ENCODE measurements at places on chromosomes 4 and X. TPM values are rescaled to one million over a fixed set of nuclear protein-coding genes. Genes with fewer than 3 reads are reported as not detected.

DNA sequence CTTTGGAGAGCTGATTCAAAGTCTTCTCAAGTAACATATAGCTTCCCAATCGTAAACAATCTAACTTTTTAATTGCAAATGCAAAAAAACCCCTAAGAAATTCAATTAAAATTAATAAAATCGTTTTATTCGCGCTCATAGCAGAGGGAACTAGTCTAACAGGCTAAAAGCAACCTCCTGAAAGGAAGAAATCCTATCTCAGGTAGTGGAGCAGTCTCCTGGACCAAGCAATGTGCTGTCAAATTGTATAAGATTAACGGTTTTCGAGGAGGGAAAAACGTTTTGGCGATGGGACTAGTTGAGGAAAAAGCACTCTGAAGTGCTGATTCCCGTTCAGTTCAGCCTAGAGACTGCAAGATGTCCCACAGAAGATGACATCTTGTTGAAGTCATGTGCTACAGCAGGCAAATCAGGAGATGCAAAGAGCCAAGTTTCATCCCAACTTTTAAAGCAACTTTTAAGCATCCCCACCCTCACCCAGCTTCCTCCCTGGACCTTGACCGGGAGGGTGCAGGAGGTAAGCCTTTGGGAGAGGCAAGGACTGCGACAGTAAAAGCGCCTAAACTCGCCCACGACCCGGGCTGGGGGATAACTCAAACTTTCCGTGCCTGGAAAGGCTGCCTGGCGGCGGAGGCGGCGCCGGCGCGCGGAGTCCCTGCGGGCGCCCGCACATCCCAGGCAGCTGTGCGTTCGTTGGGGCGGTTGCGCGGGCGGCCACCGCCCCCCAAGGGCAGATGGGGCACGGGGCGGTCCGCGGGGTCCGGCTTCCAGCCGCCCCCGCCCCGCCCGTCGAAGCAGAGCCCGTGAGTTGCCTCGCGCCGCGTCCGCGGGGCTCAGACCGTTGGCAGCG lies 784 bp downstream of the MAP7D3 start:
- H3K4me1 ChIP-seq: no peaks in the 10 kb centered on the region
- no peaks in the 10 kb centered on the region for H3K27me3 ChIP-seq
- DNase-seq: no peak

FAM133A gene
- total RNA-seq: not detected

SPIN4 gene
- total RNA-seq: 6.6 TPM

TMEM255A gene
- total RNA-seq: 0.09 TPM

DNA sequence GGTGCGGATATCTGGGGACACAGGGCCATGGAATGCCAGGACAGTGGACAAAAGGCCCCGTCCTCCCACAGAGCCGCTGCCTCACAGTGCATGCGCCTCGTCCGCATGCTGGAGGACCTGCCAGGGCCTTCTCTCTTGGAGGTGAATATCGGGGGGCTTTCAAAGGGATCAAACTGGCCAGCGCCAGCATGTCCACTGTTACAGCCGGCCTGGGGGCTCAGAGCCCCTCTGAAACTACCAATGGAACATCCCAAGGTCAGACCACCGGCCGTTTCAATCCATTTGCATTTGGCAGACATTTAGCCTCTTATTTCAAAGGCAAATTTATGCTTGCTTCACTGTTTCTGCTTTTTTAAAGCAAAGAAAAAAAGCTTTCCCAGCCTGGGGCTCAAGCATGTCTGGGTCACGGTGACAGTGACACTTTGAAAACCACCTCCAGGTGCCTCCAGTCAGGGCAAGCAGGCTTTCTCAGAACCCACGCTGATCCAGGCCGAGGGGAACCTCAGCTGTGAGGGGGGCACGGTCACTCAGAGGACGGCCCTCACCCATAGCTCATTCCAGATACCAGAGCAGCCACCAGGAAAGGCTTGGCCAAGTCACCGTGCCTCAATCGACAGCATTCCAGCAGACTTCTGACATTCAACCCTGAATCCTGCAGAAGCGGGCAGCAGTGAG lies 57.2 kb downstream of the PPP2R2C start:
- no peak overlapping the region for H3K27ac ChIP-seq
- H3K36me3 ChIP-seq: no peaks in the 10 kb centered on the region
- no peaks in the 10 kb centered on the region for H3K4me1 ChIP-seq
- H3K4me3 ChIP-seq: no peak overlapping the region
- no peak for DNase-seq
- H3K27me3 ChIP-seq: no peaks in the 10 kb centered on the region

DNA sequence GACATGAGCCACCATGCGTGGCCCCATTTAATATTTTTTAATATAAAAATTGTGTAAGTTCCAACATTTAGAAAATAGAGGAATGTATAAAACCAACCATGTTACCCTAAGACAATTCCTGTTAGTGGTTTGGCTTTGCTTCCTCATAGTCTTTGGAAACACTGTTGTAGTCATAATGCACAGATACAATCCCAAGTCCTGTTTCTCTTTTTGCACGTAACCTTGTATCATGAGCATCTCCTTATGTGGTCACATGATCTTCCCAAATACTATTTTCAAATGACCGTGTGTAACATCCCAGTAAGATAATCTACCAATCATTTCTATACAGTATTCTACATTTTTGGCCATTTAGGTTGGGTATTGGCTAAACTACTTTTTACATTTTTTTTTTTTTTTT lies 13.9 kb upstream of the RHOH start:
- no peak overlapping the region for H3K27ac ChIP-seq
- H3K4me1 ChIP-seq: peaks cover 21% of the 10 kb centered on the region
- H3K27me3 ChIP-seq: no peaks in the 10 kb centered on the region
- H3K4me3 ChIP-seq: no peak overlapping the region

ZNF81 gene
- 7.9 TPM for total RNA-seq

GRCh38 chrX:135977611-135978010 lies 3.8 kb upstream of the MMGT1 start:
- no peaks in the 10 kb centered on the region for H3K36me3 ChIP-seq
- no peak for DNase-seq
- peaks cover 9% of the 10 kb centered on the region for H3K4me1 ChIP-seq
- H3K27me3 ChIP-seq: no peaks in the 10 kb centered on the region
- H3K4me3 ChIP-seq: no peak overlapping the region
- no peak overlapping the region for H3K27ac ChIP-seq

DNA sequence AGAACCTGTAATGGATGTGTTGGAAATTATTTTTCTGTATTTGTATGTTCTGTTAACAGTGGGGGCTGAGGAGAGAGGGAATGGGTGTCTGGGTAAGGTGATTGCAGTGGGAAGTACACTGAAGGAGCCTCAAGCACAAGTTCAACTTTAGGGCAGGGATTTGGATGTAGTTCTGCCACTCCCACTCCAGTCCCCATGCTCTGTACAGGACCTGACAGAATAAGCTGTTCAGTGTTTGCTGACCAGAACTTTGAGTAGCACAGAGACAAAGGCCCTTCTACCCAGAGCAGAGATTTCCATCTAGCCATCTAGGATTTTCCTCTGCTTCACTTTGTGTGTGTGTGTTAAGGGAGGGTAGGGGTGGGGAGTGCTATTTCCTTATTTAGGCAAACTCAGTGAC lies 49.2 kb downstream of the VSIG4 start:
- no peak for DNase-seq
- no peak overlapping the region for H3K4me3 ChIP-seq
- no peaks in the 10 kb centered on the region for H3K27me3 ChIP-seq
- H3K27ac ChIP-seq: no peak overlapping the region
- H3K36me3 ChIP-seq: no peaks in the 10 kb centered on the region

SCML1 gene
- total RNA-seq: 1.1 TPM

DNA sequence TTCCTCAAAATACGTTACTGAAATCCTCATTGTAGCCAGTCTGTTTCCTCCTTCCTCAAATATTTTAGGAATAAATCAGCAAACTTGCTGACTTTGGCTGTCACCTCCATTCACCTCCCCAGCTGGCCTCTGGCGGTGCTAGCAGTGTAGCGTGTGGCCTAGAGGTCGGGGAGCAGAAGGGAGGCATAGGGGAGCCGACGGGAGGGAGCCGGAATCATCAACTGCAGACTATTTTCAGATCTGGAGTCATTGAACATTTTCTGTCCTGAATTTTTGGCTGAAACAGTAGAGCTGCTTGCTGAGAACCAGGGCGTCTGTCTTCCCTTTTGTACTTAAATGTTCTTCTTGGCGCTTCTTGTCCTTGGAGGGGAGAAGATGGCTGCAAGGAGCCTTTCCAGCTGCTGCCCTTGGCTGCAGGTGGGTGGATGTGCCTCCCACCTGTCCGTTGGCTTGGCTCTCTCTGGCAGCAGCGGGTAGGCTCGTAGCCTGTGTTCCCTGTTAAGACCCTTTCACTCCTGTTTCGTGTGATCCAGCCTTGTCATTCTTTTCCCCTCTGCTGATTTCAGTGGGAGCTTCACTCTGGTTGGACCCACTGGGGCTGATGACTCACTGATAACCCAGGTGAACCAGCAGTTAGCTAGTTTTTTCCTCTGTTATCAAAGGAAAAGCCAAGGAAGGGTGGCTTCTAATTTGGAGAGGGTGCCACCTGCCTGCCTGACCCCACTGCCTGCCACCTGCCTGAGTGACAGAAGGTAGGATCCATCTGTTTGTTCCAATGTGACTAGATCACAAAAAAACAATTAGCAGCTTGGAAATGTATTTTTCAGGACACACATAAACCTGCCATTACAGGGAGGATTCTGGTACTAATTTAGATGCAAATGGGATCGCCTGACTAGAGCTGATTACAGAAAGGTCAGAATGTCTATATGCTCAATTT lies 135.9 kb downstream of the GATB start:
- DNase-seq: no peak
- H3K4me3 ChIP-seq: no peak overlapping the region
- no peak overlapping the region for H3K27ac ChIP-seq
- H3K4me1 ChIP-seq: no peaks in the 10 kb centered on the region

RBM46 gene
- not detected for total RNA-seq

DCAF4L1 gene
- 0.31 TPM for total RNA-seq

- no peak overlapping the region for H3K27ac ChIP-seq
- no peak overlapping the region for H3K4me3 ChIP-seq
- no peaks in the 10 kb centered on the region for H3K27me3 ChIP-seq
These were observed 1628.2 kb upstream of the IGFBP7 start for GRCh38 chr4:58738375-58738774.

SPATA4 gene
- not detected for total RNA-seq

GRCh38 chrX:74490247-74490646 lies 69.0 kb downstream of the SLC16A2 start:
- no peaks in the 10 kb centered on the region for H3K4me1 ChIP-seq
- no peak overlapping the region for H3K4me3 ChIP-seq
- H3K27me3 ChIP-seq: no peaks in the 10 kb centered on the region
- no peak for DNase-seq
- no peak overlapping the region for H3K27ac ChIP-seq
- no peaks in the 10 kb centered on the region for H3K36me3 ChIP-seq

- no peak for DNase-seq
- H3K27ac ChIP-seq: no peak overlapping the region
- no peaks in the 10 kb centered on the region for H3K4me1 ChIP-seq
- H3K4me3 ChIP-seq: no peak overlapping the region
These were observed 550.5 kb upstream of the SMIM31 start for GRCh38 chr4:164203476-164203875.

DNA sequence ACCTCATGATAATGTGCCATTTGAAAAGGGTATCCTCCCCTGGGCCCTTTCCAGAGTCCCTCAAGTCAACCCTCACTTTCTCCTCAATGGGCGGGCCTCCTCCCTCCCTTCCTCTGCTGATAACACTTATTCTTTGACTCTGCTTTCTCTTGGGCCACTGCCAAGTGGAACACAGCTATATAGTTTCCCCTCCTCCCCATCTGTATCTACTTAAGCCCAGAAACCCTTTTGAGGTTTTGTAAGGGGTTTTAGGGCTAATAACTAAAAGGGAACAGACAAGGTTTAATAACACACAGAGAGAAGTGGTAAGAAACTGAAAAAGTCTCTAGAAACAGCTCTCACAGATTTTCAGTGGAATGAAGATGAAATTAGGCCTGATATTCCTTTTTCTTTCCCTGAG lies 116.7 kb downstream of the GPC3 start:
- H3K4me1 ChIP-seq: no peaks in the 10 kb centered on the region
- no peaks in the 10 kb centered on the region for H3K36me3 ChIP-seq
- no peak overlapping the region for H3K4me3 ChIP-seq

RTL9 gene
- not detected for total RNA-seq
